IMR-90 (cell line): ENCODE measurements at places on chromosomes 2 and 18. TPM values are rescaled to one million over a fixed set of nuclear protein-coding genes. Genes with fewer than 3 reads are reported as not detected.

Gene ASB18
- polyA plus RNA-seq: not detected in 2 replicates

Gene ANKRD30B
- polyA plus RNA-seq: not detected in 2 replicates

Gene ZNF236
- 3.4 and 3.6 TPM in 2 replicates for polyA plus RNA-seq

Gene CEP76
- 4.8 and 5.1 TPM in 2 replicates for polyA plus RNA-seq

Gene NEURL3
- polyA plus RNA-seq: not detected in 2 replicates

Gene UNC80
- not detected in 2 replicates for polyA plus RNA-seq

Gene KCNG2
- 0.09 TPM in 1 of 2 replicates, not detected in the other for polyA plus RNA-seq

Gene PTPRM
- 42.4 and 51.2 TPM in 2 replicates for polyA plus RNA-seq

Gene RAB6C
- not detected in 2 replicates for polyA plus RNA-seq

Gene FAM237A
- not detected in 2 replicates for polyA plus RNA-seq

Gene FEV
- not detected in 2 replicates for polyA plus RNA-seq

Gene KCNE4
- polyA plus RNA-seq: 6.8 and 8.1 TPM in 2 replicates

Gene IL36G
- polyA plus RNA-seq: not detected in 2 replicates

Gene RUFY4
- polyA plus RNA-seq: not detected in 2 replicates

Gene PLGLB2
- polyA plus RNA-seq: 0.99 and 1.3 TPM in 2 replicates

Gene SRD5A2
- polyA plus RNA-seq: not detected in 2 replicates

Gene FAM161A
- polyA plus RNA-seq: 0.63 and 0.80 TPM in 2 replicates

Gene ALS2
- 10.6 and 14.4 TPM in 2 replicates for polyA plus RNA-seq

Gene SKOR2
- polyA plus RNA-seq: not detected in 2 replicates

Gene RTP5
- not detected in 2 replicates for polyA plus RNA-seq

Gene VWA3B
- polyA plus RNA-seq: not detected in 2 replicates

Gene NT5DC4
- polyA plus RNA-seq: not detected in 2 replicates

Gene UGT1A9
- polyA plus RNA-seq: not detected in 2 replicates

Gene RAB11FIP5
- 34.5 and 36.0 TPM in 2 replicates for polyA plus RNA-seq

Gene WDR7
- 3.7 and 8.2 TPM in 2 replicates for polyA plus RNA-seq

Gene KLF7
- 23.1 and 24.1 TPM in 2 replicates for polyA plus RNA-seq

Gene ADD2
- not detected in 2 replicates for polyA plus RNA-seq

Gene CIB4
- polyA plus RNA-seq: not detected in 2 replicates

Gene TBR1
- 0.06 TPM in 1 of 2 replicates, not detected in the other for polyA plus RNA-seq

Gene ACOXL
- polyA plus RNA-seq: not detected in 2 replicates

Gene SMAD7
- 17.6 and 17.9 TPM in 2 replicates for polyA plus RNA-seq

Gene PLGLB1
- 0.19 and 0.26 TPM in 2 replicates for polyA plus RNA-seq

Gene MFSD2B
- polyA plus RNA-seq: 0.05 and 0.09 TPM in 2 replicates

Gene CRYBA2
- polyA plus RNA-seq: not detected in 2 replicates
